ENCODE measurements at places on chromosomes 5 and 9.

DNA sequence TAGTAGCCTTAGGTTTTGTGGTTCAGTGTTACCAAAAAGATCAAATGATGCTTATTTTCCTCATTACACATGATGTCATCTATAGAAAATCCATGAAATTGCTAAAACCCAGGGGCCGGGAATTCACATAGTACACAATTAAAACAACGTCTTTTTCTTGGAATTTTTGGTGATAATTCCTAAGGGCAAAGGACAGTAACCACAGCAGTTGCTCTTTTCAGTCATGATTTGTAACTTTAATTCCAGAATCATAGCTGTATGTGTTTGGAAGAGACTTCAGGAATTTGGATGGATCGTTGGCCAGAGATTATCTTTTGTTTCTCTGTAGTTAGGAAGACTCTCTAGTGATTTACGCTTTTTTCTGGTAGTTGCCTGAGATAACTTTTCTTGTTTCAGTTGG, 748.7 kb downstream of the TLE4 start:
- no peak for DNase-seq

DNA sequence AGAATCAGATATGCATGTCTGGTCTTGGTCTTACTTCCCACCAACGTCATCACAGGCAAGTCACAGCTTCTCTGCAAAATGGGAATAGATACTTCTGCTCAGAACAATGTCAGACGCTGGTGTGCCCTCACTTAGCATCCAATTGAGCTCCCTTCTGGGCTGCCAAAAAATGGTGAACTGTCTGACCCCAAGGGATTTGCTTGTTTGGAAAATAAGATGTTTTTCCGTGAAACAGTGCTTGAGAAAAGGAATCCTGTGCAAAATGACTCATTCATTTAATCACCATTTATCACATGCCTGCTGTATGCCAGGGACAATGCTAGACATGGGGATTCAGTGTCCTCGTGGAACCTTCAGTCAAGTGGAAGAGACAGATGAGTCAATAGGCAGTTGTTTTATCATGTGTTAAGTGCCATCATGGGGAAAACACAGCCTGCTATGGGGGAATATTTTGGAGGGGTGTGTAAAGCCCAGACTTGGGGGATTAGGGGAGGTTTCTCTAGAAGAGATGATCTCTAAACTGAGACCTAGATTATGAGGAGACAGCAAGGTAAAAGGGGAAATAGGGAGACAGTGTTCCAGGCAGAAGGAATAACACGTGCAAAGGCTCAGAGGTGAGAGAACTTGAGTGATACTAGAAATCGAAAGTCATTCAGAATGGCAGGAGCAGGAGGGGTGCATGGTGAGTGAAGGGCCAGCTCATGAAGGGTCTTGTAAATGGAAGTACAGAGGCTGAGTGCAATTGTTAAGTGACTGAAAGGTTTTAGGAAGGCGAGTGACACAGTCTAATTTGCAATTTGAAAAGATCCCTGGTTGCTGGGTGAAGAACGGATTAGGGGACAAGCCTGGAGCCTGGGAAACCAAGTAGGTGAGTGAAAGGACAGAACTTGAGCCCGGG, 3.9 kb downstream of the NIPAL4 start:
- no peak for DNase-seq

GRCh38 chr9:19940811-19941535, 152.1 kb upstream of the SLC24A2 start:
- no peak for DNase-seq

DNA sequence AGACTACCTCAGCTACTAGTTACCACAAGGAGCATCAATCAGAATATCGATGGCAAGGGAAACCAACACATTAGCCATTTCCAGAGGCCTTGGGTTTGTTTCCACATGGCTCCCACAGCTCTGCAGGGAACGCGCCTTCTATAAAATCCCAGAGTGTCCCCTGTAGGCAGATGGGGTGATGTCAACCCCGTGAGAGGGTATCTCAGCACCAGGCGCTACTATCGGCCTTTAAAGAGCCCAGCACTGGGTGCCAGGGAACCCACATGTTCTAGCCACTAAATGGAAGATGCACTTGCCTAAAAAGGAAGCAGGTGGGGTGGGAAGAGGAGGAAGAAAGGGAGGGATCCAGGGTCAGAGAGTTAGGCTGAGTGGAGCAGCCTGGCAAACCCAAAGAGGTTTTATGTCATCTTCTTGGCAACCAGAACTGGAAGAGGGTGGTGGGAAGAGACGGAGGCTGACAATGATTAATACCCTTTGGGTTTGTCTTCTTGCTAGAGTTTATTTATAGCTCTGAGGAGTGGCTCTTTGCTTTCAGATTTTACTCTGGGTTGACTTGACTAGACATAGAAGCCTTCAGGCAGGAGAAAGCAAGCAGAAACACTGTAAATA, 19.9 kb downstream of the MACROH2A1 start:
- DNase-seq: no peak

GRCh38 chr5:56456002-56456401, 222.9 kb upstream of the ANKRD55 start:
- DNase-seq: no peak

GRCh38 chr5:69492391-69492922, at the start of gene OCLN:
Gene OCLN, plus strand, starts transcription at chr5:69492790. Its CDS starts 11,455 bp downstream, at chr5:69504245.
- DNase-seq: peak; percentile 29

- DNase-seq: no peak
Observed at GRCh38 chr5:94314460-94315131, 303.8 kb downstream of the KIAA0825 start.

DNA sequence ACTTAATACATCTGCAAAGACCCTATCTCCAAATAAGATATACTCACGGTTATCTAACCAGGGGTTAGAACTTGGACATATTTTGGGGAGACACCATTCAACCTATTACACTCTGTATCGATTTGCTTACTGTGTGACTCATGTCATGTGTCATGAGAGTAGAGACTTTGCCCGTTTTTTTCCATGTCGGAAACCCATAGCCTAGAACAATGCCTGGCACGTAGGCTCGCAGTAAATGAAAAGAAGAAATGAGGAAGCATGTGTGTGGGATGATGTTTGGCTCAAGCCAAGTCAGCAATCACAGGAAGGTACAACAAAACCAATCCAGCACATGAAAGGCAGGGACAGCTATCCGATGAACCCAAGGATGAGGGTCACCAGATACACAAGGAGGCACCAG, 94.6 kb upstream of the DNAH5 start:
- DNase-seq: no peak

- no peak for DNase-seq
Observed at GRCh38 chr5:156543348-156544145, 216.6 kb downstream of the SGCD start.

DNA sequence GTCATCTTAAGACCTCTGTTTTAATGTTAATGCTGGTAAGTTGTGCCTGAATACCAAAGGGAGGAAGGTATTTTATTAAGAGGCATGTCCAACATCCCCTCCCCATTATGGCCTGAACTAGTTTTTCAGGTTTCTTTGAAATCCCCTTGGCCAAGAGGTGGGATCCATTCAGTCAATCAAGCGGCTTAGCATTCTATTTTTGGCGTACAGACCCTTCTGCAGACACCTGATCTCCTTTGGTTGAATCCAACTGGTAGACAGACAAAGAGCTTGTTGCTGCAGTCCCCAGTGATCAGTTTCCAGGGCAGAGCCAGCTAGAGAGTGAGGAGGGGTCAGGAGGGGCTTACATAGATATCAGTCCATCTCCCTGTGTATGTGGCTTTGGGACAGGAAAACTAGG, 7.9 kb upstream of the KCNMB1 start:
- DNase-seq: no peak

- DNase-seq: no peak
Observed at GRCh38 chr9:115262952-115263351, 145.0 kb upstream of the TNC start.

- no peak for DNase-seq
Observed at GRCh38 chr5:154498591-154498990, 20.6 kb upstream of the HAND1 start.

- DNase-seq: no peak
Observed at GRCh38 chr9:96519787-96520186, 69.8 kb downstream of the HABP4 start.

- no peak for DNase-seq
Observed at GRCh38 chr5:65041296-65042158, 272.8 kb downstream of the CWC27 start.

- no peak for DNase-seq
Observed at GRCh38 chr5:58927181-58927580, 344.3 kb downstream of the RAB3C start.

DNA sequence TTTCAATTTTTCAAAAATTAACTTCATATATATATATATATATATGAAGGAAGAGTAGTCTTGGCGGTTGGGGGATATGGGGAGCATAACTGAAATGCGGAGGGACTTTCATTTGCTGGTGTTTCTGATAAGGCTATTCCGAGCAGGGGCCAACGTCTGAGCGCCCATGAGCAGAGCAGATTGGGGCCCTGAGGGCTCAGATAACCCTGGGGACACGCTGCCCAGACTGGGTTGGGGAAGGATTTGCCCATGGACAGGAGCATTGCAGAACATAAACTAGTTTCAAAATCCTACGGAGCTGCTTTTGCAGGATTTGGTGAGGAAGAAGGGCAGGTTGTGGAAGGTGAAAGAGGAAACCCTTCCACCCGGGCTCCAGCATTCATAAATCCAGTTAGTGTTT, 240.2 kb downstream of the IRX1 start:
- no peak for DNase-seq

DNA sequence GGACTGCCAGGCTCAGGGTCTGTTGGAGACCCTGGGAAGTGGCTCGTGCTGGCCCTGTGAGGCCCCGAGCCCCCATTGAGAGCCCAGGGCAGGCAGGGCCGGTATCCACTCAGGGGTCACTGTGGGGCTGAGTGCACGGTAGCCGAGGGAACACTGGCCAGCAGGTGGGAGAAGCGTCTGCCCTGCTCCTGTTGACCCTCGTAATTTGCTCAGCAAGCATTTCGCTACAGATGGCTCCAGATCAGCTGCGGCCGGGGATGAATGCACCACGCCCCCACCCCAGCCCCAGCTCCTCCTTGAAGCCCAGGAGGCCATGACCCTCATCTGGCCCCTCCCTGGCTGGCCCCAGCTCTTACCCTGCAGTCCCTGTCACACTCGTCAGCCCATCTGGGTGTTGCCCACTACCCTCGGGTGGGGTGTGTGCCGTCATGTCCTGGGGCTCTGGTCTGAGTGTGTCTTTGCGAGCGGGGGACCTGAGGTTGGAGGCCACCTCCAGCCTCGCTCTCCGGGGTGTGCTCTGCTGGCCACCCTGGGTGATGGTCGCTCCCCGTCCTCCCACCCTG, 6.1 kb upstream of the NRARP start:
- DNase-seq: peak; percentile 27

DNA sequence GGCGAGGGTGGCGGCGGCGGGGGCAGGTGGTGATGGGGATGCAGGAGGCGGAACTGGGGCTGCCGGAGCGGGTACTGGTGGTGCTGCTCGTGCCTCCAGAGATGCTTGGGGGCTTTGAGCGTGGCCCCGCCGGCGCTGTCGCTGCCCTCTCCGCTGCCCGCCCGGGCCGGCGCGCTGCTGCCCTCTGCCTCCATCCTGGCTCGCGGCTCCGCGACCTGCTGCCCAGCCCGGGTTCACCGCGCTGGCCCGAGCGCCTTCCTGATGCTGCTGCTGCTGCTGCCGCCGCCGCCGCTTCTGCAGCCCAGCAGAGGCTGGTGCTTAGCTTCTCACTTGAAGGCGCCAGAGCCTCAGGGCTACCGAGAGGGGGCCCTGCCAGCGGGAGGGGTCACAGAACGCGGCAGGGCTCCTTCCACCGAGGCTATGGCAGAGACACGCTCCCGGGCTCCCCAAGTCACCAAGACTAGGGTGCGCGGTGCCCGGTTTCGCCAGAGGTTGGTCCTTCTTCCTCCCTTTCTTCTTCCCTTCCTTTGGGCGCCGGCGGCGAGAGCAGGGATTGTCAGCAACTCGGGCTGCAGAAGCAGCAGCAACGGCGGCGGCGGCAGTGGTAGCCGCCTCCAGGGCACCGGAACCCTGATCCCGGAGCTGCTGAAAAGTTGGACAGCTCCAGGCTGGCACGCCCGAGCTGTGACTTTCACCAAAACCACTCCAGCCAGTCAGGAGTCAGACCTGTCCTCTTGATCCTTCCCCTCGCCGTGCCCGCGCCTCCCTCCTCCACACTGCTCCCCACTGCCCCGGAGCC, at the start of gene PDE4D:
PDE4D (minus strand) TSS at position 298 of the 799 bp plus-strand sequence.
- peak; percentile 80 for DNase-seq

GRCh38 chr5:122908662-122909061, 63.2 kb downstream of the SNX24 start:
- no peak for DNase-seq

DNA sequence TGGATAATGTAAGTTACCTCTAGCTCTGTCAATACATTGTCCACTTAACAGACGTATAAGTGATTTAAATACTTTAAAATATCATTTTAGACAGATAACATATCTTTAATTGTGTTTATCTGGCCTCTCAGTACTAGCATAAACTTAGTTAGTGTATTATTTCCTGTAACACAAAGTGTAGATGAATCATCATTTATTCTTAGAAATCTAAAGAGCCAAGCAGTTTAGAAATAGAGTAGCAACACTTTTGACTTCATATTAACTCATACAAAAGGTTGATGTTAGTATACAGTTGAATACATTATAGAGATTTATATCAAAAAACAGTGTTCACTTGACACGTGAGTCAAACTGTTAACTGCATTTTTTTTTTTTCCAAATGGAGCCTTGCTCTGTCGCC, 18.0 kb downstream of the NCBP1 start:
- no peak for DNase-seq

- DNase-seq: no peak
Observed at GRCh38 chr5:63085561-63085960, 506.9 kb downstream of the LRRC70 start.

DNA sequence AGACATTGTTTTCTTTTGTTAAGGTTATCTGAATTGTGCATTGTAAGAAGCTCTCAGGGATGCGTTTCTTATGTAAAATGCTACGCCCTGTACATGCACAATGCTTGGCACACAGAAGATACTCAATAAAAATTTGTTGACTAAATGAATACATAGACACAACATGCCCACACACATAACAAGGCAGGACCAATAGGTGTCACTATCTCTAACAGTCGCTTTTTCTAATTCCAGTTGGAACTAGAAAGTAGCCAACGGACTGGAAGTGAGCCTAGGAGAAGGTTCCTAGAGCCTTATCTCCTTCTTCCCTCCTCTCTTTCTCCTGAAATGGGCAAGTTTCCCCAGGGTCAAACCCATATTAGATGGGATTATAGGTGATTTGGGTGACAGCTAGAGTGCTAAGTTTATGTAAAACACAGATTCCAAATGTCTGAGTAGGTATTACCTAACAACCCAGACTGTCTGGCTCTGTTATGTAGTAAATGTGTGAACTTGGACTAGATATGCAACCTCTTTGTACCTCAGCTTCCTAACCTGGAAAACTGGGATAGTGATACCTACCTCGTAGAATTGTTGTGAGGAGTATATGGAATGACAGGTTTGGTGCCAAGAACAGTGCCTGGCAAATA, 603.0 kb downstream of the RAB3C start:
- DNase-seq: no peak

- no peak for DNase-seq
Observed at GRCh38 chr5:96344678-96345577, 88.1 kb downstream of the PCSK1 start.

DNA sequence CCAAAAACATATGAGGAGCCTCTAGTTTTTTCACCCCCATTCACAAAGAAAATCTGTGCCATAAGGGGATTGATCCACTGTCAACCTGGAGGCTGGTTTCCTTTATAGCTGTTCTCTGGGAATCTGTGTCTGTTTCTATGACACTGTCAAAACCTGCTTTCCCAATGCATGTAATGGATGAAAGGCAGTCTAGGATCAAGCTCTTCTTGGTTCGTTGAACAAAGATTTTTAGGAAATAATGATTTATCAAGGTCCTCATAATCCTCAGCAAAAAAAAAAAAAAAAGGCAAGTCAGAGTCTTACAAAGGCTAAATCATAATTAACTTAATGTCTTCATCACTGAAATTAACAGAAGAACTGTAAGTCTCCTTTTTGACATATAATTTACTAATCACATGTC, 16.0 kb downstream of the EPB41L4A start:
- no peak for DNase-seq

Data from femur (tissue), 1 donor.